Stimulated activated CD8-positive, alpha-beta memory T cell treated with anti-CD3 and anti-CD28 coated beads, Interleukin-2, amount 100 ng/mL, for 48 hours (primary cell): ENCODE measurements at places on chromosomes 3 and 15.

GRCh38 chr15:56045068-56045748, 51.8 kb upstream of the NEDD4 start:
- DNase-seq, result no peak

GRCh38 chr3:172815857-172816256, 65.3 kb downstream of the ECT2 start:
- DNase-seq, result no peak

- no peak for DNase-seq
Observed at GRCh38 chr3:125239266-125239665, 26.7 kb upstream of the SLC12A8 start.

GRCh38 chr15:63085289-63085688, 36.4 kb upstream of the LACTB start:
- no peak for DNase-seq

DNA sequence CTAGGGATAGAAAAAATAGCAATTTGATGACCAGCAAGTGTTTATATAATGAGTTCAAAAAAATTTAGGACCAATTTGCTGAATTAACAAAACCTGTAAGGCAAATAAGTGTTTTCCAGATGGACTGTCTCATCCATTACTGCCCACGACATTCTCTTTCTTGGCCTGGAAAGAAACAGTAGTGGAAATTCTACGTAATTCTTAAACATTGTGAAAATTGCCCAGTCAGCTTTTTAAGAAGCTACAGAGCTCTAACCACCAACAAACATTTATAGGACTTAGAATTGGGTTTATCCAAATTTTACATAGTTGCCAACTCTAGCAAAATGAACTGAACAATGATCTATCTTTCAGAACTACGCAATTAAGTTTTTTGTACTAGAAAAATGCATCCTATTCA, 227.7 kb upstream of the PEX5L start:
- DNase-seq, result no peak

DNA sequence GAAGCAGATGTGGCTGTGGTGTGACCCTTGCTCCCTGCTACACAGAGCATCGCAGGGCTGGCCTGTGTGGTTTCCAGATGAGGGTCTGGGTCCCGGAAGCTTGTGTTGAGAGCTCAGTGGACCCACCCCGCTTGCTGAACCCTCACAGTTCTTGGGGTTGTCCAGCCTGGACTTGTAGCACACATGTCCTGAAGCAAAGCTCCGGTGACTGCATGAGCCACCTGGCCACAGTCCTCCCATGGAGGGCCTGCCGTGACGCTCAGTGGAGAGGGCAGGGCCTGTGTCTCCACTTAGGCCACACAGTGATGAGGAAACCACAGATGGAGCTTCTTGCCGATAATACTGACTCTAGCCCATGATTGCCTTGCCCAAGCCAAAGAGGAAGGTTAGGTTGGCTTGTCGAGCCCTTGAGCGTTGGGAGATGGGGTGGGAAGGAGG, 62.6 kb downstream of the RGMA start:
- no peak for DNase-seq

GRCh38 chr3:42980209-42980608, 1.1 kb downstream of the GASK1A start:
- DNase-seq, result no peak

DNA sequence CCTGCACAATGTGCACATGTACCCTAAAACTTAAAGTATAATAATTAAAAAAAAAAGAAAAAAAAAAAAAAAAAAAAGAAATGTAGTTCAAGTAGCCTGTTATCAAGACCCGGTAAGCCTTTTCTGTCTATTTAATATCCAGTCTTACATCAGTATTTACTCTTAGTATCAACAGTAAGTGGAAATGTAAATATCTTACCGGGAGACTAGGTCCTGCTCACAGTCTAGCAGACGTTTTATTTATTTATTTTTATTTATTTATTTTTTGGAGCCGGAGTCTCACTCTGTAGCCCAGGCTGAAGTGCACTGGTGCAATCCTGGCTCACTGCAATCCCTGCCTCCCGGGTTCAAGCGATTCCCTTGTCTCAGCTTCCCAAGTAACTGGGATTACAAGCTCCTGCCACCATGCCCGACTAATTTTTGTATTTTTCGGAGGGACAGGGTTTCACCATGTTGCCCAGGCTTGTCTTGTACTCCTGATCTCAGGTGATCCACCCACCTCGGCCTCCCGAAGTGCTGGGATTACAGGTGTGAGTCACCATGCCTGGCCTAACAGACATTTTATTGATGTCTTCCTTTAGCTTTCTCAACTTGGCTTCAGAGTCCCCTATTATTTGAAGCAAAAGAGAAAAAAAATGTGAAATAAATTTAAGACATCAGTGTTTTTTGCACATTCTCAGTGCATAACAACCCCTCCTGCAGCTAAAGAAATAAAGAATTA, 19.9 kb downstream of the C2CD4B start:
- DNase-seq, result no peak

DNA sequence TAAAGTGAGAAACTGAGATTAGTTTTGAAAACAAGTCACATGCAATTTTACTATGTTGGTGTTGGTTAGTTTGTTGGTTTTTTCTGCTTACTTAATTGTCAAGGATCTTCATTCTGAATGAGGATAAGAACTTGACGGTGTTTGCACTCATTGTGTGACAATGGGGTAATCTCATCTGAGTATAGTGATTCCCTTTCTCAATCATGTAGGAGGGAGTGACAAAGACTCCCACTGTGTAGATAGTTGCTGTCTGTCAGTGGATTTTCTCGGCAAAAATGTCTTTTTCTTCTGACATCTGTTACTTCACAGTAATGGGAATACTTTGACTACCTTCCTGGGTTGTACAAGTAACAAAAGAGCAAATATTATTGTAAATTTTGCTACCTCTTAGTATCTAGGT, 23.5 kb downstream of the KCNH8 start:
- no peak for DNase-seq

GRCh38 chr3:47016934-47017435, 37.5 kb downstream of the NBEAL2 start:
- DNase-seq, result no peak

- DNase-seq, result no peak
Observed at GRCh38 chr3:12944413-12944812, 103.0 kb upstream of the RPL32 start.

DNA sequence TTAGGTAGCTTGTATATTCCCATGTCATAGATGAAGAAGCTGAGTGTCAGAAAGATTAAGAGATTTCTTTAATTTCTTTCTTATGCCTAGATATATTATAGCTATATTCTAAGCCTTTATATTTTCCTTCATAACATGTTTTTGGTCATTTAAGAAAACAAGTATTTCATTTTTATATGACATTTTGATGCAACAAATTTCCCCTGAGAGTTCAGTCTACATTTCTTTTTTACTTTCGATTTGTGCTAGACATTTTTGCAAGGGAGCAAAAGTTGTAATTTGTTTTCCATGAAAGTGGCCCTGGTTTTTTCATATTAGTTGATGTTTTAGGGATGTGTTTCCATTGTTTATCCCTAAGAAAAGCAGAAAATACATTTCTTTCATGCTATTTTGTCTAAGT, 344.9 kb downstream of the NLGN1 start:
- no peak for DNase-seq

GRCh38 chr3:152511904-152512303, 243.2 kb downstream of the MBNL1 start:
- no peak for DNase-seq

- no peak for DNase-seq
Observed at GRCh38 chr3:193829781-193830180, 236.8 kb downstream of the OPA1 start.

DNA sequence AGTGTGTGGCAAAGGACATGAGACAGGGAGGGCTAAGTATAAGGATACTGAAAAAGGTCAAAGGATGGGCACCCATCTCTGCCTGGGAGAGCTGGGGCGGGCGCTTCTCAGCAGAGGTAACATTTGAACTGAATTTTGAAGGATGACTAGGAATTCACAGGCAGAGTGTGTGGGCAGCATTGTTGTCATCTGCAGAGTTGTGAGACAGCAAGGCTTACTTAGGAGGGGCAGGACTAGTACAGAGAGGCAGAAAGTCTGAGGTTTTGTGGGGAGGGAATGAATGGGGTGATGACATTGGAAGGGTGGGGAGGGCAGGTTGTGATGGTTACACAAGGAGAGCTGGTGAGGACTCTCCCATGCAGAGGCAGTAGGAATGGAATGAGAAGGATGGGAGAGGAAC, 84.1 kb upstream of the PRR23C start:
- no peak for DNase-seq

- no peak for DNase-seq
Observed at GRCh38 chr3:118537454-118537853, 497.2 kb downstream of the IGSF11 start.

- DNase-seq, result no peak
Observed at GRCh38 chr15:32657198-32657883, 15.8 kb downstream of the SCG5 start.

DNA sequence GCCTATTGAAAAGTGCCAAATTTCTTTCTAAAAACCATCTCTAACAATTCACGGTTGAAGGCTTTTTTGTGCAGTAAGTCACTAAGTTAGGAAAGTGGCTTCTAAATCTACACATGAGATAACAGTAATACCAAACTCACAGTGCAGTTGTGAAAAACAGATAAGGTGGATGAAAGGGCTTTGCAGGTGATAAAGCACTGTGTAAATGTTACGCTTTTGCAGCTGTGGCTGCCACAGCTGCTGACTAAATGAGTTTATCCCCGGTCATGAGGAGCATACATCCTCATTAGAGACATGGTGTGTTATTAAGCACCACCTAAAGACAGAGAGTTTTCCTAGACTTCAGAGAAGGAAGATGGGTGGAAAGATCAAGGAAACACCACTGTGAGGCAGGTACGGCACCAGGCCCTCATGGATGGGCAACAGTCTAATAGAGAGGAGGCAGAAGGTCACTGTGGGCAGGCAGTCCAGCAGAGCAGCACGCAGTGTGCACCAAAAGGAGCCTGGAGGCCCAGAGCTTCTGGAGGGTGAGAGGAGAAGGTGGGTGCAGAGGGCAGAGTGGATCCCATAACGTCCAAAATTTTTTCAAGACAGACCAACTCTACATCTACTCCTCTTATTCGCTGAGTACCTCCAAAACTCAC, 68.5 kb downstream of the FMN1 start:
- DNase-seq, result no peak

GRCh38 chr15:52785672-52786406, 4.3 kb downstream of the ONECUT1 start:
- DNase-seq, result no peak

GRCh38 chr15:67758619-67759300, 66.5 kb upstream of the SKOR1 start:
- DNase-seq, result no peak

GRCh38 chr3:112500621-112501020, 1.3 kb upstream of the BTLA start:
- no peak for DNase-seq

- DNase-seq, result no peak
Observed at GRCh38 chr3:195574497-195575304, 9.0 kb downstream of the APOD start.

- no peak for DNase-seq
Observed at GRCh38 chr15:84034578-84035398, 200.8 kb upstream of the GOLGA6L4 start.

DNA sequence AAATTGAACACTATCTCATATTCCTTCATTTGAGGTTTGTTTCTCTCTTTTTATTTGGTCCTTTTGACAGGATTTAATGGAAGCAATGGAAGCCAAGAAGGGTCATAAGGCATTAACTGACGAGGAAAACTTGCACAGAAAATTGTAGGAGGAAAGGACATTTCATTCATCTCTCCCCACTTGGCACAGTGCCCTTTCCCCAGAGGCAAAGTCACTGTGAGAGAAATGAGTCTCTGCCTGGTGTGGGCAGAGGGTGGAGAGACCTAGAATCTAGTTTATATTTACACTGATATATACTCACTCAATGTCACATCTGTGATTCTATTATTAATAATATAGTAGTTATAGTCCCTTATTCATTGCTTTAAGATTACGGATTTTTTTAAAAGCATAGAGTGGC, 324.6 kb upstream of the IL12A start:
- no peak for DNase-seq

DNA sequence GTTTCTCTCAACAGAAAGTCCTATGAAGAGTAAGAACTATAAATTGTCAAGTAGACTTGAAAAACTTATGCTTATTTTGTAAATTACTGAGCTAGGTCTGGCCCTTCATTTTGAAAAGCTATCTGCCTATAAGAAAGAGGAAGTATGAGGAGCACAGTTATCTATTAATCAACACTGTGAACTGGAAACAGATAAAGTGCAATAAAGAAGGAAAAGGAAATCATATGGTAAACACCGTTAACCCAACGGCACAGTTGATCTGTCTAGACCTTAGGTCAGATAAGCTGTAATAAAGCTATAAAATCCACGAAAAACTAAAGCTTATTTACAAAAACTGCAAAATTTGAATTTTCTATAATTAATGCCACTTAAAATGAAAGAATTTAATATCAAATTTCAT, 242.5 kb downstream of the ZBTB20 start:
- DNase-seq, result no peak

DNA sequence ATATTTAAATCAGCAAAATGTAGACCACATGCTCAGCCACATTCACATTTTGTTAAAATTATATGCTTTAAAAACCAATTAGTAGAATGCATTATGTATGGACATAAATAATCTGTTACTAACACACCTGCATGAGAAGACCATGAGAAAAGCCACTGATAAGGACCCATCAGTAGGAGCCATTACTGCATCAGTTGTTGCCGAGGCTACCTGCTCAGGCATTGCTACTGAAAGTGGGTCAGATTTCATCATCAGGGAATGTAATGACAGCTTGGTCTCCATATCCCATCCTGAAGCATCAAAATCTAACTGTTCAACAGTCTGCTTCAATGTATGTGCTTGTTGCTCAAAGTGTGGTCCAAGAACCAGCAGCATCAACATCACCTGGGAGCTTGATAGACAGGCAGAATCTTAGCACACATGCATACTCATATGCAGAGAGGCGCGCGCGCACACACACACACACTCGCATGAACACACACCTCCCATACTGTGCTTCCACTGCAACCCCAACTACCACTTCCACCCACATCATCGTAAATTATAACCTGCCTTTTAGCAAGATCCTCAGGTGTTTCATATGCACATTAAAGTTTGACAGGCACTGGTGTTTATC, 72.4 kb upstream of the FOXB1 start:
- no peak for DNase-seq

GRCh38 chr15:49848807-49849206, 228.0 kb downstream of the DTWD1 start:
- DNase-seq, result no peak

GRCh38 chr3:129238945-129239705, 10.3 kb upstream of the COPG1 start:
- DNase-seq, result no peak

- DNase-seq, result no peak
Observed at GRCh38 chr15:68552344-68552743, 26.4 kb upstream of the CORO2B start.
